Stimulated activated CD4-positive, alpha-beta T cell treated with anti-CD3 and anti-CD28 coated beads, Interleukin-12 subunit alpha, Interleukin-12 subunit beta, amount 100 ng/mL, for 48 hours (primary cell): ENCODE measurements at places on chromosomes 2 and 18.

DNA sequence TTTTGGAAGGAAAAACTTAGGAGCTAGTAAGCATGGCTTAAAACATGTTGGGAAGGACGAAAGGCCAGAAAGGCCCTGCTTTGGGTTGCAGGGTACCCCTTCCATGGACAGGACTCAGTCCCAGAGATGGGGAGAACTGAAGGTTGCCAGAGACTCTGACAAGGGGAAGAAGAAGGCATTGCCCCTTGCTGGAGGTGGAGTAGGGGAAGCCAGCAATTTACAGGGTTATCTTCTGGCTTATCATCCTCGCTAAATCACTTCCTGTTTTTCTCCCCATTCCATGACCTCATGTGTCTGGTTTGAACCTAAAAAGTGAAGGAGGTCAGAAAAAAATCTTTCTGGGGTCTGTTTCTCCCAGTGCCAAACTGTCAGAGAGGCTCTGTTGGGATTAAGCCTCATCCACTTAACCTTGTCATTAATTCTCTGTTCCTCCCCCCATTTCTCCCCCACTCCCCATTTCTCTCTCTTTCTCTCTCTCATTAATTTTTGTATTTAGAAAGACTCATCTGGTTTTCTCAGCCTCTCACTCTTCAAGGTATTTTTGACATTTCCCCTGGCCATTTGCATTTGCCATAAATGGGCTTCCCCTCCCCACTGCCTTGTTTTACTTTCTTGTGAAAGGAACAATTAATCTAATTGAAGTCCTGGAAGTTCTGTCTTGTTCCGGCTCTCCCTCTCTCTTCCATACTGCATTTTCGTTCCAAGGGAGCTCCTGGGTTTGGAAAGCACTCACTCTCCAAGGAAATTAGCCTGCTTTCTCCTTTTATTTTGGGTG, 17.4 kb downstream of the NRP2 start:
- no peak for DNase-seq

DNA sequence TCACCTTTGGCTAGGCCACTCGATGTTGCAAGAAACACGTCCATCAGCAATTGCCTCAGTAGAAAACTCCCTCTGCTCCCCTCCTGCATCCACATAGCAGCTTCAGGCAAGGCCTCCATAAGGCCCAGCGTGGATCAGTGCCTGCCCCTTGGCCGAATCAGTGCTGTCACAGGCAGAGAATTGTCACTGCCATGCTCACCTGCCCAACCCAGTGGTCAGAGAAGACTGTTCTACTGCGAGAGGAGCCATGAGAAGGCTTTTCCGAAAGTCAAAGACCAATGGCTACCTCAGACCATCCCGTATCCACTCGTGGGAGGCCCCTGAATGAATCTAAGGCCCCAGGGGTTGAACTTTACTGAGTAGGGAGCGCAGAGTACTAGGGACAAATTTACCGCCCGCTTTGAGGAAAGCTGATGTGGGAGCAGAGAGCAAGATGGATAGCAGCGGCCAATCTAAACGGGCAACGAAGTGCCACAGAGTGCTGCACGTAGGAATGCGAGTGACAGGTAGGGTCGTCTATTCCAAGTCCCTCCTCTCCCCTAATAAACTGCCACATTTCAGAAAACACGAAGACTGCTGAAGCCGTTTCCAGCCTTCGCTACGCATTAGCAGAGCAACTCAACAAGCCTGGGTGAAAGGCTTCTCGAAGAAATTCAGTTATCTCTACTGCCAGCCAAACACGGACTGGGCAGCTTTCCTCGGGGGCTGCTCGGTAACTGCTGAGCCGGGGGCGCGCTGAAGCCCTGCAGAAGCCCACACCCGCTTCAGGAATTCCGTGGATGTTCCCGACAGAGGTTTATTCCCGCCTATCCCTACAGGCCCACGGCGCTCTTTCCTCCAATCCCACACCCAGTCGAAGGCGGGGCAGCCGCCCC, 968 bp upstream of the RALBP1 start:
- no peak for DNase-seq

DNA sequence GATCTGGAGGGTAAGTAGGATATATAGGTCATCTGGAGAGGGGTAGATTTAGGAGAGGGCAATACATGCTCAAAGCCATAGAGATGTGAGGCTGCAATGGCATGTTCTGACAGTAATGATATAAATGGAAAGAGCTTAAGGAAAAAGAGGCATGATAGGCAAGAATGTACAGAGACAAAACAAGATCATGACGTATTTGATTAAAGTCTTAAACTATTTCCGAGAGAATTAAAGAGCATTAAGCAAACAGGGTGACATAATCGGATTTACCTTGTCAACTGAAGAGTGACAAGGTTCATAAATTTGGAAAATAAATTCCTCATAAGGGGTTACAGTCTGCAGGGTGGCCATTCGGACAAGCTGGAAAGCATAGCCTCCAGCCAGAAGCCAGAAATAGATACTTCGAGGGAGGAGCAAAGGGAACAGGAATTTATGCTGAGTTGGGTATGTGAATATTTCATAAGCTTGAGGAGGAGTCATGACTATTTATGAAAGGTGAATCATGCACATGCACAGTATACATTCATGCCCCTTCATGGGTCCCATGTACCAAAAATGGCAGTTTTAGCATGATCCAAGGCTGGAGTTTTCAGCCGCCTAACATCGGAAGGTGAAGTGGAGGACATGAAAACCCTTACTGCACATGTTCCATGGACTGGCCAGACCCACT, 396.2 kb upstream of the VWC2L start:
- no peak for DNase-seq

DNA sequence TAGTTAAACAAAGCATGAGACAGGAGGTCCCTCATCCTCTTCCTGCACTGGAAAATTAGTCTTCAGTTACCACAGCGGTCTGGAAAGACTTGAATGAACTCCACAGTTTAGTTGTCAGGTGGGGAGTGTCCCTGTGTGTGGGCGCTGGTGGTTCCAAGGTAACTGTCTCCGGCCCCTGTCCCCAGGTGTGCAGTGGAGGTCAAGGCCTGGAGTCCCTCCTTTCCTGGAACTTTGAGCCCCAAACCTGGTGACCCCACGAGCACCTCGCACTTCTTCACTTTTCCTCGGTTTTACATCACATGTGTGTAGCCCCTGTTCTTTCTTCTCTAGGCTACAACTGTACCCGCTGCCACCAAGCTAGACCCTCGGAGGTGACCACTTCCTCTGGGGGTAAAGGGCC, 28.0 kb upstream of the INHBB start:
- no peak for DNase-seq

GRCh38 chr2:152477347-152478092, 142.5 kb downstream of the FMNL2 start:
- no peak for DNase-seq

DNA sequence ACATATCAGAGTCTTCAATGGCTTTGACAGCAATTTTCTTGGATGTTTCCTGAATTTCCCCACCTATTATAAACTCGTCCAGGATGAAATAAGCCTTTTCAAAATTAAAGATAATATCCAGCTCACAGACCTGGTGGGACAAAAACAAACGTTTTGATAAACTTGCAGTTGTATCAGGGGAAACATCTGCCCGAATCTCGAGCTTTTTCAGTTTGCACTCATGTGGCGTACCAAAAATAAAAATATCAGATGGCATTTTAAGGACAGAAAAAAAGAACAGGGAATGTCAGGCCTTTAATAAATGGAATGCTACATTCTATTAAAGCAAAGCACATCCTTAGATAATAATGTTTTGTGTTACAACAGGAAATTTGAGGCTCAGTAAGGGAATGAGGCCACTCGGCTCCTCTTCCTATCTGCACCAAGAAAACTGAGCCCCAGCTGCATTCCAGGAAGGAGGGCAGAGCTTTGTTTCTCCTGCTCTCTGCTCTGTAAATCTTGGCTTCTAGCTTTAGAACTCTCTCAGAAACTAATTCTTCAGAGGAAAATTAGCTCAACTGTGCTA, 72.1 kb downstream of the AP1S3 start:
- no peak for DNase-seq

GRCh38 chr2:160379399-160379798, 114.2 kb downstream of the RBMS1 start:
- DNase-seq: no peak

GRCh38 chr2:8522687-8523086, 159.2 kb upstream of the ID2 start:
- no peak for DNase-seq

GRCh38 chr2:236133410-236134012, 34.7 kb downstream of the GBX2 start:
- DNase-seq: no peak

DNA sequence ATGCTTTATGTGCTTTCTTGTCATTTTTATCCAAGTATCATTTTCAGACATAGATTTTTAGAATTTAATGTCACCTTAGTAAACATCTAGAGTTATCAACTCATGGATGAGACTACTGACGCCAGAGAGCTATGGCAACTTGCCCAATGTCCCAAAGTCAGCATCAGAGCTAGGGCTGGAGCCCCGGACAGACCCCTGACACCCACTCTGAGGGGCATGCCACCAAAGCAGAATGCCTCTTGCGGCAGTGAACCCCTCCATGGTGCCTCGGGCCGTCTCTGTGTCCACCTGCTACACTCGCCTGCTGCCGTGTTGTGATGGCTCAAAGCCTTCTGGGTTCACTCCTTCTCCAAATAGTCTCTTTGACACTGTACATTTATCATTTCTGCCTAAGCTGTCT, 5.4 kb downstream of the SIGLEC15 start:
- no peak for DNase-seq

DNA sequence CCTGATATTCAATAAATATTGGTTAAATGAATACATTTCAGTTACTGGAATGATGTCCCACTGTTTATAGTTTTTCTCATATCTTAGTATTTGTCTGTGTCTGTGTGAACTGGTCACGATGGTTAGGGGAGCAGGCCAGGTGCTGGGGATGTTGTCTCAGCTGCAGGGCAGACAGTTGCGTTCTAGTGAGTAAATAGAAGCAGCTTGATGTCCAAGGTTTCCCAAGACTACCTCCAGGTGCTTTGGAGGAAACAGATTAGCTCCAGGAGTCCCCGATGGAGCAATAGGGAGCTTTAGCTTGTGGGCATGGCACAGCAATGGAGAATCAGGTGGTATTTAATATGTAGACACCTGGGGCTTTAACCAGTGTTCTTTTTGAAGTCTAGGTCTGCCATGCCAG, 75.5 kb downstream of the GULP1 start:
- DNase-seq: no peak

GRCh38 chr2:40178171-40178778, 273.6 kb downstream of the SLC8A1 start:
- DNase-seq: no peak

- no peak for DNase-seq
Observed at GRCh38 chr2:8432706-8433336, 249.0 kb upstream of the ID2 start.

DNA sequence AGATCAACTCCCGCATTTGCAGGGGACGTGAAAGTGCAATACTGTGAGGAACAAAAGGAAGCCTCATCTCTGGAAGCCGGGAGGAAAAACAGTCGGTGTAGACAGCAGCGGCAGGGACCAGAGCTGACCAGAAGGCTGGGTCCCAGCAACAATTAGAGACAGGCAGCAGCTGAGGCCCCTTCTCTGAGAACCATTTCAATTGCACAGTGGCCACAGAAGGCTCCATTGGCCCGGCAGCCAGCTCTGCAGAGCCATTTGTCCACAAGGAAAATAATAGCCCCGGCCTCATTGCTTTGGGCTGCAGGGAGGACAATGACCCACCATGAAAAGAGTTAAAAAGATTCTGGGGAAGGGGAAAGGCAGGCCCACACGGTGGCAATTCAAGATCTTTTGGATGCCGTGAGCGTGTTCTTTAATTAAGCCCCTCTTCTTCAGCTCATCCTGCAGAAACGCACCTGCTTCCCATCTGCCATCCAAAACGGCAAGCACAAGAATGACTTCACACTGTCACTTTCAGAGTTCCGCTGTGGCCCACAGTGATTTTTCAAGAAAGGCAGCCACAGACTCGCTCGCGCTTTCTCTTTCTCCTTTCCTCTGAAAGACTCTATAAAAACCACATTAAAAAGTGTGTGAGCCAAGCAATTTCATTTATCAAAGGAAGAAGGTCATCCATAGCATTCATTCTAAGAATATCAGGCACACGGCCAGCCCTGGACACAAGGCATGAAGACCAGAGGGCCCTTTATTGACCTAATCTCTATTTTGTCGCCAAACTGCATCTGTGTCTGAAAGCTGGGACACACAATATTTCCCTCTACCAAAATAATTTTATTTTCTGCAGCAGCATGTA, 293.6 kb downstream of the SOX11 start:
- no peak for DNase-seq

GRCh38 chr18:7921938-7922587, 354.9 kb downstream of the PTPRM start:
- no peak for DNase-seq

- no peak for DNase-seq
Observed at GRCh38 chr2:201407265-201407664, 44.0 kb downstream of the TRAK2 start.

DNA sequence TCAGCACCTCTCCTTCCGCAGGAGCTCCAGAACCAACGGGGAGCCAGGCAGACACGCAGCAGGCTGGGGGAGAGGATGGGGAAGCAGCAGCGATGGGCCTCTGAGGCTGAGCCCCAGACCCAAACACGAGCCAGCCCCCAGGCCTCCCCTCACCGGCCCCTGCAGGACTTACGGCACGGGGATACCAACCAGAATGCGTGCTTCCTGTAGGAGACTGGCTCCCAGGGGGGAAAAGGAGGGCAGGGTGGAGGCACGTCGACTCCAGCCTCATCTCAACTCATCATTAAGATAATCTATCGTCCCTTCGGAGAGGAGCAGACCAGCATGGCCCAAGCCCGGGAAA, 495.1 kb upstream of the MYT1L start:
- DNase-seq: no peak
